ENCODE measurements at places on chromosomes 1 and 21.
A peak's percentile ranks its signal among the peaks of the same experiment; 100 is the strongest.

DNA sequence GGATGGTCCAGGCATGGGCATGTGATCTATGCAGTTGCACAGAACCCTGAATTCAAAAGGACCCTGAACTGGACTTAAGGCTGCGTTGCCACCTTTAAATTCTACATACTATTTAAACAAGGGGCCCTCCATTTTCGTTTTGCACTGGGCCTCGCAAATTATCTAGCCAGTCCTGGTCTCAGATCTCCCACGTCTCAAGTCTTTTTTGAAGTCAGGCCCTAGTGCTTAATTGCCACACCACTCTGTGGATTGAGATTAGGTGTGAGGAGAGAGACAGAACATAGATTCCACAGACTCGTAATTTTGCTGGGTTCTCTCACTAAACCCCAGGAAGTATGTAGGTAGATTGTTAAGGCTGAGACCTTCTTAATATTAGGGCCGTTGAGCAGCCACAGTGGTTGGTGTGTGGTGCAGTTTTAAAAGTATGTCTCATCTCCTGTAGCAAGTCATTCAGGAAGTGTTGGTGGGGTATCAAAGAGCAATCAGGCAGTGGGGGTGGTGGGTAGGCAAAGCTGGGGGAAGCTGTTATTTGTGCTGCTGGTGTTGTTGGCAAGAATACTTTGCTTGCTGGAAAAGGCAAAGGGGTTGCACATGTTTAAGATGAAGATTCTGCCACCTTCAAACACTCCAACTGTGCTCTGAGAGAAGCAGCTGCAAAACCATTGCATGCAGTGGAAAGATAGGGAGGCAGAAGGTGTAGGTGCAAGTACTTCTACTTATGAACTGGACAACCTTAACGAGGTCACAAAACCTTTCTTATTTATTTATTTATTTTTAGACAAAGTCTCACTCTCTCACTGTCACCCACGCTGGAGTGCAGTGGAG, 11.2 kb downstream of the CD84 start:
- DNase-seq, result no peak

DNA sequence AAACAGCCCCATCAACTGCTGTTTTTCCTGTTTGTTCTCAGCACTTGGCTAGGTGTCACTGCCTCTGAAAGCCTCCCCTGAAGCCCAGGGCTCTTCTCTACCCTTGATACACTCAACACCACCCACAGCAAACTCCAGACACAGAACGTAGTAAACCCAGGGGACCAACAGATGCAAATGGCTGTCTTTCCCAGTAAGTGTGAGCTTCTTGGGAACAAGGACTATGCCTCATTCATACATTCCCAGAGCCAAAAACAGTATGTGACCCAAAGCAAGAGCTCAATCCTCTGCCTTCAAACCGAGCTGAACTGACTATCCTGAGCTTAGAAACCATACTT, 4.4 kb downstream of the LBR start:
- DNase-seq, result no peak

DNA sequence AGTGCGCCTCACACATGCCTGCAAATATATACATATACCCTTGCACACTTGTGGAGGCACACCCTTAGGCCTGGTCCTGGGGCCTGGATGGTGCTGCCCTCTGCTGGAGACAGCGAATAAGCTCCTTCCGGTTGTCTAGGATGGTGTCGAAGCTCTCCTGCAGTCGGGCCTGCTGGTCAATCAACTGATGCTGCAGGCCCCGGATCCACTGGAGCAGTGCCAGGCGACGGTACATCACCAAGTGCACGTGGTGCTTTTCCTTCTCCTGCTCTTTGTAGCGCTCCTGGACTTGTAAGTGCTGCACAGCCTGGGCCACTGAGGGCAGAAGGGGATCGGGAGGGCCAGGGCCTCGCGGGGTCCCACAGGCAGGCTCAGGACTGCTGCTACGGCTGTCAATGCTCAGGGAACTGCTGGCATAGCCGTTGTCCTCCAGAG, 3.1 kb downstream of the C1orf216 start:
- DNase-seq, result peak; percentile 79

DNA sequence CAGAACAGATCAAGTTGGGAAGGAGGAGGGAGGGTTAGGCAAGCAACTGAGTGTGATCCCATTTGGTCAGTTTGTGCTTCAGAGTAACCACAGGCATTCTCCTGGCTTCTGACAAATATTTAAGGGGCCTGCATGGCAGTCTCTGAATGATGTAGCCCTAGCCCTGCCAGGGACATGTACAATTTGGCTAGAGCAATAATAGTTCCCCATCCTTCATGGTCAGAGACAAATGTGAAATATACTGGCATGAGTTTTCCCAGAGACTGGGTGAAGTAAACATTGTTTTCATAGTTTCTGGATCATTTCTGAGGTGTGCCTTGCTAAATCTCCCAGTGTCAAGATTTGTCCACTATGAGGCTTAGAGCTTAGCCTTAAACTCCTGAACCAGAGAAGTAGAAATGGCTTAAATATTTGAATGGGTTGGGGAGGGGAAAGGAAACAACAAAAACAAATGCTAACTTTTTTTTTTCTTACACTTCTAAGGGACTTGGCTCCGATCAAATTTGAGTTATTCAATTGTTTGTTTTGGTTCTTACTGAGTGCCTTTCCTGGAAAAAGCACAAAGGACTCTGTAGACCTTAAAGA, 42.0 kb upstream of the UBE2U start:
- no peak for DNase-seq

- no peak for DNase-seq
Observed at GRCh38 chr1:235679644-235680043, 30.1 kb upstream of the GNG4 start.

DNA sequence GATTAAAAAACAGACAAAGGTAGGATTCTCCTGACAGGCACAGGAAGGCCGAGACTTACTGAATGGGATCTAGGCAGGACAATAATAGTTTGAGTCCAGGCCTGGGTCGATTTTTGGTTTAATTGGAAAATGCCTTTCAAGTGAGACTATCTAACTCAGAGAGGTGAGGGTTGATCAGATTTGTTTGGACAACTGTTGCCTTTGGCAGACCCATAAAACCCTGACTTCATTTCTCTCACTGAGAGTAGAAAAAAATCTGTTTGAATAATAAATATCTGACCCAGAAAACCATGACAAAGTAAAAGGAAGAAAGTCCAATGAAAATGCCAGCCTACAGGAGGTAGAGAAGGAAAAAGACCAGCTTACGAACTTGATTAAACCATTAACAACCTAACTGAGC, 12.3 kb upstream of the SLC30A10 start:
- no peak for DNase-seq

DNA sequence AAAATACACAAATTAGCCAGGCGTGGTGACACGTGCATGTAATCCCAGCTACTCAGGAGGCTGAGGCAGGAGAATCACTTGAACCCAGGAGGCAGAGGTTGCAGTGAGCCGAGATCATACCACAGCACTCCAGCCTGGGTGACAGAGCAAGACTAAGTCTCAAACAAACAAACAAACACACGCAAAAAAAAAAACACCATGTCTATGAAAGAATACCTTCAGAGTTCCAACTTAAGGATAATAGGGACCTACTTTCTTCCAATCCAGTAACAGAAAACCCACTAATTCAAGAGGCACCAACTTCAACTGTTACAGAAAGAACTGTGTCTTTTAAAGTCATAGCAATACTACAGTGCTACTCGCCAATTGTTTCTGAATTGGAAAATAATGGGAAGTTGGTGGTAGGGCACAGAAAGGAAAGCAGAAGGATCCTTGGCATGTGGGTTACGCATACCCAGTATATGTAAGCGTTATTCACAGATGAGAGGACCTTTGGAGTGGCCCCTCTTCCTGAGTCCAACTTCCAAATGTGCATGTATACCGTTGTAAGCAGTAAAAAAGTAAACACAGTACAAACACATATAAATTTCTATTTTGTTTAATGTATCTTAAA, 87.0 kb downstream of the ACBD6 start:
- DNase-seq, result no peak

DNA sequence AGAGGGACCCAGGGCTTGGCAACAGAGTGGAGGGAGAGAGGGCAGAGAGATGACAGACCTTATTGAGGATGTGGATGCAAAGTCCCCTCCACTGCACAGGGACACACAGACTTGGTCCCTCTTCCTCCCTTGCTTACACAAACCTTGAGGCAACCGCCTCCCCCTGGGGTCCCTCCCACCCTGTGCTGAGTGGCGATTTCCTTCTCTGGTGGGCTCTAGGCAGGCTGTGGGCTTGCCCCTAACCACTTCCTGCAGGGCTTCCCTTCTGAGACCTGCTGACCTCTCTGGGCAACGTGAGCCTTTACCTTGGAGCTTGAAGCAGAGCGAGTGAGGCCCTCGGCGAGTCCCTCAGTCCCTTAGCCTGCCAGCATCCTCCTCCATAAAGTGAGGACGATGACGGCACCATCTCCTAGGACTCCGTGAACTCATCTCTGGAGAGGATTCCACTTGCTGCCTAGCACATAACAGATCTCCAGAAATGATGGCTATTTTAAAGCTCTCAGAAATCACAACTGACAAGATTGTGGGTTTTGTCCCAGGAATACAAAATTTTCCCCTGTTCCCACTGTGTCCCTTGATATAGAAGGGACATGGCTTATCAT, 25.0 kb downstream of the KIAA1614 start:
- no peak for DNase-seq

- DNase-seq, result no peak
Observed at GRCh38 chr1:81703756-81704463, 96.8 kb upstream of the ADGRL2 start.

DNA sequence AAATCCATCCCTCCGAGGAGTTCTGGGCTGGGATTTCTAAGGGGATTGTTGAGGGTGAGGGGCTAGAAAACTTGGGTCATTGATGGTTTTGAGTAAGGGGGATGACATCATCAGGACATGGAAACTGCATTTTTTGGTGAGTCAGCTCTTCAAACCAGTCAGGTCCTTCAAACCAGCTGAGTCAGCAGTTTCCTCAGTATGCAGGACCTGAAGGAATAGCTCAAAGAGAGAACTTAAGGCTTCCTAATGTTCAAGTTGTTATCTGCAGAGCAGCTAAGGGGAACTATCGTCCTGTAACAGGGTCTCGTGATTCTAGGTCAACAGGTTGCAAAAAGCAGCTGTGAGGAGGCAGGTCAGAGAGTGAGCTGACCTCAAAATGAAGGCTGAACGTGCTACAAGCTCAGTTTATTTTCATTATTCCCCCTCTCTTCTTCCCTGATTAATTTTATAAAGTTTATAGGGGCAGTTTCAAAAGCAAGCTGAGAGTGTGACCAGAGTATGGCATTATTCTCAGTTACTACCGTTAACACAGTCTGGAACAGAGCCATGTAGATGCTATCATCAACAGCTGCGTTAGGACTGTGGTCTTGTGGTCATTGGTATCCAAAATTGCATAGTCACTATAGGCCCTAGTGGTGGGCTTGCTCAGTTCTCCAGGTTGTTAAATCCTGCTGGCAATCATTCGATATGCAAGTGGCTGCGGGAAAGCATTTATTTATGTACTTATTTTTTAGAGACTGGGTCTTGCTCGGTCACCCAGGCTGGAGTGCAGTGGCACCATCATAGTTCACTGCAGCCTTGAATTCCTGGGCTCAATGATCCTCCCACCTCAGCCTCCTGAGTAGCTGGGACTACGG, 10.7 kb upstream of the SDC3 start:
- no peak for DNase-seq

Measured in cerebellar cortex (tissue), 1 donor.